ENCODE measurements at places on chromosomes 11 and 22.

DNA sequence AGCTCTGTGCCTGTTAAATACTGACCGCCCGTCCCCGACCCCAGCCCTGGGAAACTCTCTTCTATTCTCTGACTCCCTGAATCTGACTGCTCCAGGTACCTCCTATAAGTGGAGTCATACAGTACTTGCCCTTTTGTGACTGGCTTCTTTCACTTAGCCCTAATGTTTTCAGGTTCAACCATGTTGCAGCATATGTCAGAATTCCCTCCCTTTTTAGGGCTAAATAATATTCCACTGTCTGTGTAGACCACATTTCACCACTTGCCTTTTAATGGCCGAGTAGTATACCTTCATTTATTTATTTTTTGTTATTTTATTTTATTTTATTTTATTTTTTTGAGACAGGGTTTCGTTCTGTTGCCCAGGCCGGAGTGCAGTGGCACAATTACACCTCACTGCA lies 100.6 kb downstream of the RPS6KA4 start:
- no peak for DNase-seq

GRCh38 chr11:32891657-32892354 lies 805 bp upstream of the QSER1 start:
- DNase-seq: no peak

DNA sequence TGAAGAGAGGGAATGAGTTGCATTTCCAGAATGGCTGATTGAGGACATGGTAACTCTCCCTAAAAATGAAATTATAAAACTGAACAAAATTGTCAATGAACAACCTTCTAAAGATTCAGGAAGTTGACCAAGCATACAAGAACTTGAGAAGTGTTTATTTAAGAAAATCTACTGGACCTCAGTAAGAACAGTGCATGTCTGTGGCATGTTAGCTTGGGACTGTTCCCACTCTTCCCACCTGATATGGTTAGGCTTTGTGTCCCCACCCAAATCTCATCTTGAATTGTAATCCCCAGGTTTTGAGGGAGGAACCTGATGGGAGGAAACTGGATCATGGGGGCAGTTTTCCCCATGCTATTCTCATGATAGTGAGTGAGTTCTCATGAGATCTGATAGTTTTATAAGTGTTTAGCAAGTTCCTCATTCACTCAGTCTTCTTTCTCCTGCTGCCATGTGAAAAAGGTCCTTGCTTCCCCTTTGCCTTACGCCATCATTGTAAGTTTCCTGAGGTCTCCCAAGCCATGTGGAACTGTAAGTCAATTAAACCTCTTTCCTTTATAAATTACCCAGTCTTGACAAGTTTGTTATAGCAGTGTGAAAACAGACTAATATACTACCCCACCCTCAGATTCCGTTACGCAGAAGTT lies 15.4 kb downstream of the MS4A13 start:
- DNase-seq: no peak

DNA sequence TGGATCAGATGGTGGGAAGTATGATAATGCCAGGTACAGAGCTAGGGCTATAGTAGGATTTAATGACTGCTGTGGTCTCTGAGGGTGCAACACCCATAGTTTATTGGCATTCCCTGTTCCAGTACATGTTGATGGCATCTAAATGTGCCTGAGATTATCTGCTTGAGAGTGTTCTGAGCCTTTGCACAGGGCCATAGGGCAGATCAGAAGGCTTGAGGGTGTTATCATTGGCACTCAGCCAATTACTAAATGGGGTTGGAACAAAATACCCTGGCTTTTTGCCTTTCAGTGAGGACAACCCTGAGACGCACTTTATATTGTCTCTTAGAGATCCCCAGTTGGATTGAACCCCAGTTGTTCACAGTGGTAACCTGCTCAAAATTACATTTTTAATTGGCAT lies 6.7 kb downstream of the SLC5A12 start:
- no peak for DNase-seq

GRCh38 chr11:16630651-16631050 lies 107.8 kb upstream of the C11orf58 start:
- no peak for DNase-seq

- DNase-seq: no peak
Observed at GRCh38 chr11:113188371-113188834, 126.0 kb upstream of the TTC12 start.

GRCh38 chr11:64771861-64772260 lies 6.5 kb downstream of the SF1 start:
- no peak for DNase-seq

DNA sequence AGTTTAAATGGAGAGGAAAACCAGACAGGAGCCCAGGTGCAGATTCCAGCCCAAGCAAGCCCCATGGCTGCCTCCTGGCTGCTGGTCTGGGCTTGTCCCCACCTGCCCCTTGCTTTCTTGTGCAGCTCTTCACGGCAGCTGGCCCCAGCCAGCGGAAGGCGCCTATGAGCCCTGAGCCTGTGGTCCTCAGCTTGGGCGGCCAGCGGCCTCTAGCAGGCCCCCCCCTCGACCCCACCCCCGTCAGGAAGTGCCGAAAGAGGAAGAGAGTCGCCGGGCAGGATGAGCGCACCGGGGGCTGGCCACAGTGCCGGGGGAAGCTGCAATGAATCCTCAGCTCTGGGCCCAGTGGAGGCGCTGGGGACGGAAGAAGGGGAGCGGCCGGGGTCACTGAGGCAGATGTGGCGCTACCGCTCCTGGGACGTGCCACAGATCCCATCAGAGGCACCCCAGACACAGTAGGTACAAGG lies 2.1 kb upstream of the DGKZ start:
- no peak for DNase-seq

- no peak for DNase-seq
Observed at GRCh38 chr11:91078221-91078620, 855.4 kb upstream of the CHORDC1 start.

DNA sequence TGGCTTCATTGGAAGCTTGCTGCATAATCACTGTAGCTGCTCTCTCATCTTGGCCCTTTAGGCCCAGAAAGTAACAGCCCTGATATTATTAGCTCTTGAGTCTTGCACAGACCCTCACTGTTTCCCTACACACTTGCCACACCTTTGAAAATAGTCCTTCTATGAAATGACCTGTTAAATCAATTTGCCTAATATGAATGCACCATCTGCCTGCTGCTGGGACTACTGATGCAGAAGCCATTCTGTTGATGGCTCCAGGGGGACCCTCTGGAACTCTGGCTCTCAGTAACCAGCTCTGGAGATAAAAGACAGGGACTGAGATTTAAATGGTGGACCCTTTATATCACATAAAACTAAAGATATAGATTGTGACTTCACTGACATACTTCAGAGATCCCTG lies 14.7 kb upstream of the AMPD3 start:
- DNase-seq: peak; percentile 62

DNA sequence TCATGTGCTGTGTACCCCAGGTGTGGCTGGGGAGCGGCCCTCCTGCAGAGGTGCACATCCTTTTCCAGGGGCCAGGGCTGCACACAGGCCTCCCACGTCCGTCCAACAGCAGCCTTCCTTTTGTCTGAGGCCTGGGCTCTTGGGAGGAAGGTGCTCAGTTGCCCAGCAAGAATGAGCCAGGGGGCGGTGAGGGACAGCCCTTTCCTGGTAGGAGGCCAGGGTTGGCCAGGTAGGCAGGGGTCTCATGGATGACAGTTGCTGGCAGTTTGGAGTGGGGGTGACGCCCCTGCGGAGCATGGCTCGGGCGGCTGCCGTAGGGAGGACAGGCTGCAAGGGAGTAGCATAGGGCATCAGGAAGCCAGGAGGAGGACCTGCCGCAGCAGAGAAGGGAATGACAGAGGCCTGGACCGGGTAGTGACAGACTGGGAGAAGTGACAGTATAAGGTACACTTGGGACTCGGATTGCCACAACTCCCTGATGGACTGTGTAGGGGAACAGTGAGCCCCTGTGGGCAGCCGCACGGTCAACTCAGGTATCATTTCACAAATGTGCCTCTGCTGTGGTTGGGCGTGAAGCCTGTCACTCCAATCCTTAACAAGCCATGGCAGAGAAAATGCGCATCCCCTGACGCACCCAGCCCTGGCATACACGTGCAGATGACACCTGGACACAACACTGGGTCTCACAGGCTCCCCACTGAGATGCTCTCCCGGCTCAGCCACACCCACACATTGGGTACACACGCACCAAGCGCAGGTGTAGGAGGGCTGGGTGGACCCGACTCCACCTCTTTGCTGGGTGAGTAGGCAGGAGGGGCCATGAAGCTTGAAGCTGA lies 79.7 kb downstream of the DGCR2 start:
- no peak for DNase-seq

DNA sequence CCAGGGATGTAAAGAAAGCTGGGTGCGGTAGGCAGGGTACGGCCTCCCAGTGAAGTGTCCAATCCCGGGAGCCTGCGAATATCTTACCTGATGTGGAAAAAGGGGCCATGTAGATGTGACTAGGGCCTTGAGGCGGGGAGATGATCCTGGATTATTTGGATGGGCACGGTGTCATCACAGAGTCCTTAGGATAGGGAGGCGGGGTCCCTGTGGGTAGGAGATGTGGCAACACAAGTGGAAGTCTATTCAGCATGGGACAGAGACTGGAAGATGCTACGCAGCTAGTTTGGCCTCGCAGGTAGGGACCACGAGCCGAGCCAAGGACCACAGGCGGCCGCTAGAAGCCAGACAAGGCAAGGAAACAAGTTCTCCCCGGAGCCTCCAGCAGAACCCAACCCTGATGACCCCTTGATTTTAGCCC lies 46.4 kb upstream of the SHANK2 start:
- DNase-seq: no peak

- DNase-seq: no peak
Observed at GRCh38 chr11:117017456-117017855, 80.8 kb downstream of the SIK3 start.

GRCh38 chr22:27745809-27746208 lies 55.7 kb downstream of the MN1 start:
- no peak for DNase-seq

DNA sequence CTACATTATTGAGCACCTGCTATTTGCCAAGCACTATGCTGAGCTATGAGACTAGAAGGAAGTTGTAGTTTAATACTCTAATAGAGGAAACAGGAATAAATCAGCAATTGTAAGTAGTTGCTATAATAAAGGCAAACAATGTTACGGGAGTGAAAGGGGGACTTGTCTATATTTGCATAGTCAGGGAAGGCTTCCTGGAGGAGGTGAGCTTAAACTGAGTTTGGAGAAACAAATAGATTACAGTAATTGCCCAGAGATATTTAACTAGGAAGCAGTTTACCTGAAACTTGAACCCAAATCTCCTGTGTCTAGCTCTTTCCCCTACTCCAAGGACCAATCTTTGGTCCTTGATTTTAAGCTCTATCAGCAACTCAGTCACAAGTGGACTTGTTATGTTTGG lies 2.1 kb upstream of the ENTHD1 start:
- DNase-seq: no peak

GRCh38 chr11:64652586-64653387 lies 61.8 kb downstream of the SLC22A12 start:
- DNase-seq: peak; percentile 96

DNA sequence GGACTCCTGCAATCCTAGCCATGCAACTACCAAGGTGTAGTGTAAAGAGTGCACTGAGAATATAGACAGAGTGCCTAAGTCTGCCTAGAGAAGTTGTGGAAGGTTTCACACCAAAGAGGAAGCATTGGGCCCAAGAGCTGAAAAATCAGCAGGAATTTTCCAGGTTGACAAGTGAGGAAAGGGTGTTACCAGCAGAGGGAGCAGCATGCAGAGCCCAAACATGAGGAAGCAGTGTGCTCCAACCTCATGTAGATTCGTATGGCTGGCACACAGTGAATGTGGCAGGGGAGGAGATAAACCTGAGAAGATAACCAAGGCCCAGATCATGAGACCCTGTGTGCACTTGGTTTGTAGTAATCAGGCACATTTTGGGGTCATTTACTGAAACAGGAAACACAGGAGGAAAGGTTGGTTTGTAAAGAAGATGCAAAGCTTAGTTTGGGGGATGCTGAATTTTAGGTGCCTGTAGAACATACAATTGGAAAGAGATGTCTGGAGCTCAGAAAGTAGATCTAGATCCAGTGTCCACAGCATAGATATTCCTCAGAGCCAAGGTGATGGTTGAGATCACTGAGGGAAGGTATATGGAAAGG lies 1.7 kb downstream of the HPX start:
- peak; percentile 70 for DNase-seq

DNA sequence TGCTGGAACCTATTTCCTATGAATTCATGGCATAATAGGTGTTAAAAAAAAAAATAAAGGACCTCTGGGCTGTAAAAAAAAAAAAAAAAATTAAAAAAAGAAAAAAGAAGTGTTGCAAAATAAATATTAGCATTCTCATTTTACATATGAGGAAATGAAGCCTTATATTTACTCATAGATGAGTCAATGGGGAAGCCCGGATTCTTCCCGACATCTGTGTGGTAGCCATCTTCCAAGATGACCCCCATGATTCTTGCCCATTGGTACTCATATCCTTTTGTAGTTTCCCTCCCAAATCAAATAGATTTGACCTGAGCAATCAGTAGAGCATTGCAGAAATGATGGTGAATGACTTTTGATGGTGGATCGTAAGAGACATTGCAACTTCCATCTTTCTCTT lies 3.0 kb upstream of the SWAP70 start:
- DNase-seq: no peak

DNA sequence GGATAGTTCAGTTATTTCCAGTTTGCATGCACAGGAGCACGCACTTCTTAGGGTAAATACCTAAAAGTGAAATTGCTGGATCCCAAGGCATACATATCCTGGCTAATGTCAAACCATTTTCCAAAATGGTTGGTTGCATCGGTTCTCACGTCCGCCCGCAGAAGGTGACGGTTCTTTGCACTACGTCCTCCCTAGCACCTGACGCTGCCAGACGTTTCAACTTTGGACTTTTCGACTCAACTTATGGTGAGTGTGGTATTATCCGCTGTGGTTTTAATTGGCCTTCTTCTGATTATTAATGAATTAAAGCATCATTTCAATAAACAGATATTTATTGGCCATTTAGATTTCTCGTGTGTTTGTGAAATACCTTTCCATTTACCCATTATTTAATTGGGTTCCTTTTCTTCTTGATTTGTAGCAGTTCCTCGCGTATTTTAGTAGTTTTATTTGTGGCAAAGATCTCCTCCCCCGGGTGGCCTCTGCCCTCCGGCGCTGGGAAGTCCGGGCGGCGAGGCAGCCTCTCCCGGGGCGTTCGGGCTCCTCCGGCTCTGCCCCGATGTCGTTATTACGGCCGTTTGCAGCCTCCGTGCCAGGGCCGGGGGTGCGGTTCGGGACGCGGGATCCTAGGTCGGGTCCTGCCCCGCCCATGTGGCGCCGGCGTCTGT lies at the start of gene JHY:
Gene JHY, plus strand, starts transcription at position 571 of the 668 bp plus-strand sequence. CDS start 3,091 bp downstream, outside the sequence.
- peak; percentile 74 for DNase-seq

GRCh38 chr11:127493330-127494022 lies 492.9 kb upstream of the KIRREL3 start:
- peak; percentile 68 for DNase-seq

GRCh38 chr11:95361180-95361579 lies 130.2 kb upstream of the SESN3 start:
- no peak for DNase-seq

All from eye (tissue), 1 donor.